Suppressor macrophage (primary cell): ENCODE measurements at places on chromosomes 3 and 15.

GRCh38 chr15:40722934-40723333 is 28.0 kb downstream of the RAD51 start:
- DNase-seq: no peak

DNA sequence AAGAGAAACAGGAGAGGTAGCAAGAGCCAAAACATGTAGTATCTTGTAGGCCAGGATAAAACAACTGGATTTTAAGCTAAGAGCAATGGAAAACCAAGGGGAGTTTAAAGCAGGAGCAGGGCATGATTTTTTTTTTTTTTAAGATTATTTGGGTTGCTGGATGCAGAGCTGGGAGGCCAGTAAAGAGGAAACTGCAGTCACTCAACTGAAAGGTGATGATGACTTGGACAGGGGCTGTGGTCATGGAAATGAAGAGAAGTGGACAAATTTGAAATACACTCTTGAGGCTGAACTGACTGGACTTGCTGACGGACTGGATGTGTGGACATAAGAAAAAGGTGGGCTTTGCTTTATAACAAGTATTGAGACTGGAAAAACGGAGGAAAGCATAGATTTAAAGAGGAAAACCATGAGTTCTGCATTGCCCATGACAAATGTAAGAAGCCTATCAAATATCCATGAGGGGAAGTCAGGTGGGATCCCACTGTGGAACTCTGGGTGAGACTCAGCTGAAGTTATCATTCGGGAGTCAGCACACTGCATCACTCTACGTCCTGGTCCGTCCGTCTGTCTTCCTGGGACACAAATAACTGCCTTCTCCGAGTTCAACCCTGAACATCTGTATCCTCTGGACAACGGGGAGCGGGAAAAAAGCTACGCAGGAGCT is 688 bp downstream of the XPC start:
- DNase-seq: no peak

DNA sequence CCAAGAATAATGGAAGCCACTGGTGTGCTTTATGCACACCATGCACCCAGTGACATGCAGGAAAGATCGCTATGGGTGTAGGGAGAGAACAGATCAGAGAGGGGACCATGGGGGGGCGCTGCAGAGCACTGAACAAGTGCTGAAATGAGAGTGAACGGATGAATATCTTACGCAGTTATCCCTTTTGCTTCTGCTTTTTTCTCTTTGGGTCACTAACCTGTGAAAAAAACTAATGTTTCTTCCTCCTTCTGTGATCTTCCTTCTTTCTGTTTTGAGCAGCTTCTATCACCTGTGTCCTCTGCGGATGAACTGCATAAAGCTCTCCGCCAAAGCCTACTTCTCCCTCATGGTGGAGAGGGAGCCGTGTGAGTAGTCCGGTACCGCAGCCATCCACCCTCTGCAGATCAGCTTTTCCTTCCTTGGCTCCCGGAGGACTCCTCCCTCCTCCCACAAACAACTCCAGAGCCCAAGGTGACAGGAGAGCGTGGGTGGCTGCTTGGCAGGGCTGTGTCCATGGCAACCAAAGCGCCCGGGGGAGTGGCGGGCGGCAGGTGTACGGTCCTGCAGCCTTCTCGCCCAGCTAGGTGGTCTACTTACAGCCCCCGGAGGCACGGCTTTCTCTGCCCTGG is 106.2 kb downstream of the DGKG start:
- DNase-seq: peak; percentile 38

DNA sequence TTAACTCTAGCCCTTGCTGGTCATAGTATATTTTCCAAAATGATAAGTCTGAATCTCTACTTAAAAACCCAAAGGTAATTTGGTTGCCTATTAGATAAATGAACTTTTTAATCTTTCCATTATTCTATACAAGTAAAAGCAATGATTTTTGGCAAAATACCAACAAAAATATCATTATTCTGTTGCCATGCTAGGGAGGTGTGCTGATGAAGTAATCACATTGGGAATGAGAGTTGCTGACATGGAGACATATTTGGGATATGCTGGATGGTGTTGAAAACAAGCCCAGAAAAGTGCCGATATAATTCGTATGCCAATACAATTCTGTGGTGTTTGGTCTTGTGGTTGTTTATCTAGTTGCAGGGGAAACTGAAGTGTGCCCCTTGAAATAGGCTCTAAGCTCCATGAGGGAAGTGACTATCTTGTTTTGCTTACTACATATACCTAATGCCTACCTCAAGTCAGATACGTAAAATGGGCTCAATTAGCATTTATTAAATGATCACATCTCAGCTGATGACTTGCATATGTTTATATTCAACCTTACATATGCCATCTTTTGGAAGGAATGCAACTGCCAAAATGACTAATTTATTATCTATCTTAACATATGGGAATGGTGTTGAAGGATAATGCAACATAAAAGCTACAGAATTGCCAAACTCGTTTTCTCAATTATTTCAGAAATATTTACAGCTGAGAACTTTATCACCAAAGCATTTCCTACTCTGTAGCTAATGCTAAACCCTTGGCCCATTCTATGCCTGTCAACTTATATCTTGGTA is 5.8 kb downstream of the TOPBP1 start:
- no peak for DNase-seq

DNA sequence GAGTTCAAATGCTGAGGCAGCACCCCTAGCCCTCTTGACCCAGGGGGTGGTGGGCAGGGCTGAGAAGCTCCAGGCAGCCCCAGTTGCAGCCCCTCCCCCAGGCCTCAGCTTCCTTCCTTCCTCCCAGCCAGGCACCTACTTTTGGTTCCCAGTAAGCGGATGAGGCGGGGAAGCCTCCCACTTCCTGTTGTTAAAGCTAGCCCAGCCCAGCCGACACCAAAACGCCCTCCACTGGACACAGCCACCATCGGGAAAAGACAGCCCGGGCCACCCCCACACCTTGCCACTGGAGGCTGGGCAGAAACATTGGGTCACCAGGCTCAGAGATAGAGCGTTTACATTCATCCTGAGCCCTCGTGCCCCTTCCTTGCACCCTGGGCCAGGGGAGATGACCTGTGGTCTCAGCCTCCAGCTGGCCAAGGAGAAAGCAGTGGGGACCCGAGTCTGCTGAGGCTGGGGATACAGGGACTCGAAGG is 3.5 kb downstream of the DUSP7 start:
- peak; percentile 93 for DNase-seq

DNA sequence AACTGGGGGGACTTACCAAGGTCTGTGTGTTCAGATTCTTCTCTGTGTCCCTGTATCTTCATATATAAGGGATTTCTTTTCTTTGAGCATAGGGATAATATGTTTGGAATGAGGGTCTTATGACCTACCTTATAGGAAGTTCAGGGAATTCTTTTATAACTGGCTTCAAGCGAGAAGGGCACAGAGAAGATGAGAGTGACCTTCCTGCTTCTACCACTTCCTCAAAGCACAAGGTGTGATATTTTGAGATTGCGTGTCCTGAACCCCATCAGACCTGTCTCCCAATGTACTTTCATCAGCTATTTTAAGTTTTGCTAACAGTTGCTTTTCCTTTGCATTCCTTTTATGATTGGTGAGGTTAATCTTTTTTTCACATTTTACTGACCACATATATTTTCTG is 3.1 kb upstream of the PSMD6 start:
- DNase-seq: no peak
